ENCODE measurements at places on chromosomes 6 and 20.

GRCh38 chr6:156956286-156956685 is 179.1 kb downstream of the ARID1B start:
- DNase-seq, result no peak

GRCh38 chr20:615514-615913 is 5.4 kb upstream of the TCF15 start:
- DNase-seq, result peak; percentile 52

DNA sequence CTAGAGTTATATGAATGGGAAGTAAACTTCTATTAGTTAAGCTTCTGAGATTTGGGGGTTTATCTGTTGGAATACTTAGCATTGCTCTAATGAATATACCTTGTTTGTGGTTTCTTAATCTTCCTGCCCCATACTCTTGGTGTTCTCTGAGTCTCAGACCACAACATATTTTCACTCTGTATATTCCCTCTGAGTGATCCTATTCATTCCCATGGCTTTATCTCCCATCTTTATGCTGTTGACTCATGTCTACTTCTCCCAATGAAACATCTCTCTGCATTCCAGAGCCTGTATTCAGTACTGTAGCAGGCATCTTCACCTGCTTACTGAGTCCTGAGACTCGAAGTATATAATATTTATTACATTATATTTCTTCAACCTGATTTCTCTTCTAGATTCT is 283.7 kb upstream of the MAP3K7 start:
- no peak for DNase-seq

GRCh38 chr20:48821261-48821920 is 6.4 kb downstream of the PREX1 start:
- no peak for DNase-seq

GRCh38 chr6:130426066-130426721 is 60.4 kb downstream of the TMEM200A start:
- no peak for DNase-seq

DNA sequence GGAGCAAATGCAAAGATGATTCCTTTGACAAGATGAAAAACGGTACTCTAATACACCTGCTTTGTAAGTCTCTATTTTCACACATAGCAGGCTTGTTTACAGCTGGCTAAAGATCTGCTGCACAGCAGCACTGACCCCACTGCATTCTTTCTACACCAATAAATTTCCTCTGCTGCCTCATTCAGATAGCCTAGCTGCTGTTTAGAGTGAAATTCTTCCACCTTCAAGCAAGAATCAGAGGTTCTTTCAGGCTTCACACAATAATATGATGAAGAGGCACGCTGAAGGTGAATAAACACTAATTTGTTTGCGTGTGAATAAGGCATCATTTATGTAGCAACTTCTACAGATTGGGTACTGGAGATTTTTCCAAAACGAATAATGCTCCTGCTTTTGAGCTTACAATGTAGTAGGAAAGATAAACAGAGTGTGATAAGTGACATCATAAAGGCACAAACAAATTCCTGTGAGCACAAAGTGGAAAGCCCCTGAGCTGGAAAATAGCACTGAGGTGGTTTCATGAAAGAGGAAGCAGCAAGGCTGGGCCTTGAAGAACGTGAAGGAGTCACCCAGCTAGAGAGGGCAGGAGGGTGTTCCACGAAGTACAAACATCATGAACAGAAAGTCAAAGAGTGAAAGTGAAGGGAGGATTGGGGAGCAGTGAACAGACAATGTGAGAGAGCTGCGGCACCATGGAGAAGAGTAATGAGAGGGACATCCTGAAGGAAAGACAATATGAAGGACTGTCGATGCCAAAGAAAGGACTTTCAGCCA is 543.4 kb downstream of the CD83 start:
- DNase-seq, result peak; percentile 91

GRCh38 chr6:484086-484745 is 92.7 kb downstream of the IRF4 start:
- DNase-seq, result no peak

DNA sequence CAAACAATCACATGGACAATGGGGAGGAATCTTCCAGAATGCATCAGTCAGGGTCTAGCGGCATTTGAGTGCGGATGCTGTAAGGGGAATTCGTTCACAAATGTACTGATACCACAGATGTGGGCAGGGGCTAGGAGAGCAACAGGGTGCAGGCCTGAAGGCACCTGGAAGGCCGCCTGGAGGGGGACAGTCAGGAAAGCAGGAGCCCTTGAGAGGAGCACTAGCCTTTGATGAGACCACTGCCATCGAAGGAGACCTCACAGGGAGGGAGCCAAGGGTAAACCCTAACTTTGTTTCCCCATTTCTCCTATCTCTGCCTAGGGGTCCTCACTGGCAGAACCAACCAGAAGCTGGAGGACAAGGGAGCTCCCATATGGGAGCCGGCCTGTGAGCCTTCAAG is 38.2 kb downstream of the MYB start:
- no peak for DNase-seq

DNA sequence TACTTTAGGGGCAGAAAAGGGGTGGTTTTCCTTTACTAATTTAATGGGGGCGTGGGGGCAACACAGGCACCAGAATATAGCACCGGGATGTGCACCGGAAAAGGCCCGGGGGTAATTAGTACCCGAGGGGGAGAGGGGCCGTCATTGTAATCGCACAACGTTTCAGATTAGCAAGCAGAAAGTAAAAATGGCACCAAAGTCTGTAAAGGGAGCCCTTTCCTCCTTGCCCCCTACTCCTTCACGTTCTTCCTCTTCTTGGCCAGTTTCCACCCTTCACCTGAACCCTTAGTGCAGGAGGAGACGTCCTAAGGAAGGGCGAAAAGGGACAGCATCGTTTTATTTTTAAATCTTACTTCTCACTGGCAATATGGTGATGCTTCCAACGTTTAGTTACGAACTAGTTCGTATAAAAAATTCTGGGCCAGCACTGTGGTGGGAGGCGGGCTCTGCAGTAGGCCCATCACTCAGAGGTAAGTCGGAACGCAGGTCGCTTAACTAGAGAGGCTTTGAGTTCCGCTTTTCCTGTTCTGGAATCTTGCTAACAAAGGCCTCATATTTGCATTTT is 742 bp upstream of the CEP85L start:
- peak; percentile 13 for DNase-seq
